ENCODE measurements at places on chromosomes 3 and 15. TPM values are rescaled to one million over a fixed set of nuclear protein-coding genes. Genes with fewer than 3 reads are reported as not detected.

ZNF197 gene
- total RNA-seq, result 16.3 TPM

PLSCR2 gene
- total RNA-seq, result not detected

OIP5 gene
- 0.38 TPM for total RNA-seq

TLR9 gene
- total RNA-seq, result not detected

SLC25A26 gene
- total RNA-seq, result 39.0 TPM

SRGAP3 gene
- 16.5 TPM for total RNA-seq

FGF7 gene
- 0.13 TPM for total RNA-seq

BCL2A1 gene
- total RNA-seq, result 0.38 TPM

MEF2A gene
- 11.1 TPM for total RNA-seq

PLCH1 gene
- total RNA-seq, result 0.26 TPM

LSAMP gene
- total RNA-seq, result 0.26 TPM

MAP2K1 gene
- total RNA-seq, result 57.7 TPM

TMCO5A gene
- not detected for total RNA-seq

SPINK8 gene
- not detected for total RNA-seq

PRR20G gene
- total RNA-seq, result not detected

LRRN1 gene
- 0.26 TPM for total RNA-seq

BTBD1 gene
- 78.2 TPM for total RNA-seq

CASR gene
- total RNA-seq, result not detected

PAQR5 gene
- 0.53 TPM for total RNA-seq

RASL12 gene
- not detected for total RNA-seq

CERS3 gene
- total RNA-seq, result 27.3 TPM

SNX22 gene
- total RNA-seq, result under 0.01 TPM

CISH gene
- total RNA-seq, result 0.26 TPM

SPRED1 gene
- 15.6 TPM for total RNA-seq

DUOX2 gene
- 1.1 TPM for total RNA-seq

HHATL gene
- not detected for total RNA-seq

UACA gene
- 18.2 TPM for total RNA-seq

Data from bronchial epithelial cell (primary cell).